Spleen (tissue), 13 donors: ENCODE measurements at places on chromosomes 11 and 22.

DNA sequence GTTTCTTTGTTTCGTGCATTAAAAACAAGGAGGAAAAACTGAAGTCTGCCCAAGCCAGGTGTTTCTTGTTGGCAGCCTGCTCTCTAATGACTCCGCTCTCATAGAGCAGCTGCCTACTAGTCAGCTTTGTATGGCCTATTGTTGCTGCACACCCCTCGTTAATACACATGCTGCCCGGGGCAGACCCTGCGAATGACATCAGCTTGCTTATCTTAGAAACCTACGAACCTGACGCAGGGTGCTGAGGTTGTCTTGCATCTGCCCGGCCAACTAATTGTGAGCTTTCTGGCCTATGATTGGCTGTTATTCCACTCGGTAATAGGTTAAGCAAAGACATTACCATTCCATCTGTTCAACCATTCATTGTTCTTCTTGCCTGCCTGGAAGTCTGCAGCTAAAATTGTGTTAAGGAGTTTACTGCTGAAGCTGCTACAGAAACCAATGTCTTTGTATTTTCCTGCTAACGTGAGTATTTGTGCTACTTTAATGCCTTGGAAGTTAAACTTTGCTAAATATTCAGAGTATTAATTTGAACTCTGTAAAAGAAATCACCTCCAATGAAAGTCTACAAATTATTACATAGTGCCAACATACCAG lies 37.5 kb downstream of the ZC3H12C start:
- no peak for DNase-seq
- H3K27me3 ChIP-seq, result no peaks in the 10 kb centered on the region

DNA sequence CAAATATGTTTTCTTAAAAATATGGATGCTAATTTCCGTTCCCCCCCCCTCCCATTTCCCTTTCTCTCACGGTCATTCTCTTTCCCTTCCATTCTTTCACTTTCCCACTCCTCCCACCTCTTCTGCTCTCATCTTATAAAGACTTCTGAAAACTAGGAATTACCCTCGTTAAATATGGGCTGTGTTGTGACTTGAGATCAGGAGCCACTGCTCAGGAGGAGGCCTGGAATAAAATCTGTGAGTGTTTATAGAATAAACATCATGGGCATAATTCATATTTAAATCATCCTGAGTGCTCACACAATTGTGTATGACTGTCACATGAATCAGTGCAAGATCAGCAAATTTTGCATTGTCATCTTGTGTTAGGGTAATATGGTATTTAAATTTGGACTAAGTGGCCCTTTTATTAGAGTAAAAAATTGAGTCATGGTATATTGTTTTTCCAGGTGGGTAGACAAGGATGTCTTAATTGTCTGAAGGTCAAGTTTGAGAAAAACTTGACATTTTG lies 208.0 kb downstream of the DDX10 start:
- DNase-seq, result no peak
- H3K36me3 ChIP-seq, result no peaks in the 10 kb centered on the region
- no peak overlapping the region for H3K27ac ChIP-seq
- no peak overlapping the region for H3K4me3 ChIP-seq
- H3K4me1 ChIP-seq, result peaks cover 5% of the 10 kb centered on the region
- no peaks in the 10 kb centered on the region for H3K27me3 ChIP-seq

- peaks cover 11% of the 10 kb centered on the region for H3K4me1 ChIP-seq
- no peaks in the 10 kb centered on the region for H3K27me3 ChIP-seq
- peak; percentile 65 for DNase-seq
- H3K27ac ChIP-seq, result no peak overlapping the region
- H3K36me3 ChIP-seq, result no peaks in the 10 kb centered on the region
- H3K4me3 ChIP-seq, result no peak overlapping the region
Measured at GRCh38 chr11:125192183-125192582, 27.6 kb downstream of the PKNOX2 start.

GRCh38 chr11:69537855-69538640 lies 56.6 kb downstream of the LINC01488 start:
- H3K4me3 ChIP-seq, result no peak overlapping the region
- peak; percentile 65 for DNase-seq
- H3K27me3 ChIP-seq, result no peaks in the 10 kb centered on the region
- H3K36me3 ChIP-seq, result no peaks in the 10 kb centered on the region
- peaks cover 21% of the 10 kb centered on the region for H3K4me1 ChIP-seq
- no peak overlapping the region for H3K27ac ChIP-seq

DNA sequence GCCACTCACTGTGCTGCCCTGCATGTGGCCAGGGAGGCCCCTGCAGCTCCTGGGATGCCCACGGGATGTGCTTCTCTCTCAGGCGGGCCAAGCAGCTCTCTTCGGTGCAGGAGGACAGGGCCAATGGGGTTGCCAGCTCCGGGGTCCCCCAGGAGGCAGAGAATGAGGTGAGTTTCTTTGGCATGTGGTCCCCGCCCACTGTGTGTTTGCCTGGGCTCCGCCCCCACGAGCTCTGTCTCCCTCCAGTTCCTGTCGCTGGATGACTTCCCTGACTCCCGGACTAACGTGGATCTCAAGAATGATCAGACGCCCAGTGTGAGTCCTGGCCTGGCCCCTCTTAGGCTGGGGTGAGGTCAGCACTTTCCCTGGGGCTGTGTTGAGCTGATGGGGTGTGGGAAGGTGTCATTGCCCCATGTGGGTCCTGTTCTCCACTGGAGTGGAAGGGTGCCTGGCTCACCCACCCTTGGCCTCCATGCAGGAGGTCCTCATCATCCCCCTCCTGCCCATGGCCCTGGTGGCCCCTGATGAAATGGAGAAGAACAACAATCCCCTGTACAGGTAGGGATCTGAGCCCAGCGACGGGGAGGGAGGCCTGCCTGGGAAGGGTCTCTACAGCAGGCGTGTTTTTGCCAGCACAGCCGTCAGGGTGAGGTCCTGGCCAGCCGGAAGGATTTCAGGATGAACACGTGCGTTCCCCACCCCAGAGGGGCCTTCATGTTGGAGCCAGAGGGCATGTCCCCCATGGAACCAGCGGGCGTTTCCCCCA lies 7.7 kb downstream of the SCO2 start:
- H3K4me1 ChIP-seq, result no peaks in the 10 kb centered on the region
- peaks cover 86% of the 10 kb centered on the region for H3K36me3 ChIP-seq
- H3K27ac ChIP-seq, result no peak overlapping the region
- no peak for DNase-seq
- H3K27me3 ChIP-seq, result no peaks in the 10 kb centered on the region

GRCh38 chr22:42214633-42215415 lies 55.6 kb downstream of the TCF20 start:
- no peak overlapping the region for H3K27ac ChIP-seq
- no peaks in the 10 kb centered on the region for H3K27me3 ChIP-seq
- H3K36me3 ChIP-seq, result peaks cover 45% of the 10 kb centered on the region
- H3K4me3 ChIP-seq, result no peak overlapping the region

- DNase-seq, result no peak
- H3K36me3 ChIP-seq, result no peaks in the 10 kb centered on the region
- H3K27ac ChIP-seq, result no peak overlapping the region
- H3K4me3 ChIP-seq, result no peak overlapping the region
- no peaks in the 10 kb centered on the region for H3K4me1 ChIP-seq
Measured at GRCh38 chr11:32034149-32034548, 56.7 kb upstream of the RCN1 start.

DNA sequence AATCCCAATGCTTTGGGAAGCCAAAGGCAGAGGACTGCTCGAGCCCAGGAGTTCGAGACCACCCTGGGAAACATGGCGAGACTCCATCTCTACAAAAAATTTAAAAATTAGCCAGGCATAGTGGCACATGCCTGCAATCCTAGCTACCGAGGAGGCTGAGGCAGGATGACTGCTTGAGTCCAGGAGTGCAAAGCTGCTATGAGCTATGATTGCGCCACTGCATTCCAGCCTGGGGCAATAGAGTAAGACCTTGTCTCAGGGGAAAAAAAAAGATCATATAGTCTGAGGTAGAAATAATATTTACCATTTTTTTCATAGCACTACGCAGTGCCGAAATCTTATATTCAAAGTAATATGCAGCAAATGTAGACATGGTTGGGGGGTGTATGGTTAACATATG lies 47.8 kb downstream of the MRTFA start:
- H3K27me3 ChIP-seq, result no peaks in the 10 kb centered on the region
- H3K4me3 ChIP-seq, result no peak overlapping the region
- no peak for DNase-seq
- peaks cover 16% of the 10 kb centered on the region for H3K4me1 ChIP-seq

DNA sequence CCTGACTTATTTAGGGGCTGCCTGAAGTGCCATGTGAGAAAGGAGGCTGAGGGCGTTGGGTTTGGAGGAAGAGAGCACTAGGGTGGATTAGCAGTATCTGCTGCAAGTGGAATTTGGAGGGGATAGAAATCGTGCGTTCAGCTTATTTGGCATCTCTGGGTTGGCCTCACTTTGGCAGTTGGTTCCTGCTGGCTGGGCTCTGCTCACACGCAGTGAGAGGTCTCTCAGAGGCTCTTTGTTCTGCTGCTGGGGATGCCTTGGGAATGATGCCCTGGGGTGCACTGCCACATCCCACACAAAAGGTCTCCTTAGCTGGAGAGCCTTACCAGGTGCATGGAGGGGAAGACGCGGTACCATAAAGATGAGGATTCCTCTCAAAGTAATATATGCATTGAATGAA lies 17.7 kb upstream of the MICAL2 start:
- no peaks in the 10 kb centered on the region for H3K27me3 ChIP-seq
- no peaks in the 10 kb centered on the region for H3K36me3 ChIP-seq
- no peak for DNase-seq
- H3K4me1 ChIP-seq, result peaks cover 37% of the 10 kb centered on the region
- no peak overlapping the region for H3K4me3 ChIP-seq
- H3K27ac ChIP-seq, result no peak overlapping the region

GRCh38 chr11:8221917-8222495 lies 41.7 kb downstream of the LMO1 start:
- H3K4me3 ChIP-seq, result no peak overlapping the region
- H3K4me1 ChIP-seq, result peaks cover 7% of the 10 kb centered on the region
- H3K36me3 ChIP-seq, result no peaks in the 10 kb centered on the region
- no peaks in the 10 kb centered on the region for H3K27me3 ChIP-seq
- no peak overlapping the region for H3K27ac ChIP-seq

DNA sequence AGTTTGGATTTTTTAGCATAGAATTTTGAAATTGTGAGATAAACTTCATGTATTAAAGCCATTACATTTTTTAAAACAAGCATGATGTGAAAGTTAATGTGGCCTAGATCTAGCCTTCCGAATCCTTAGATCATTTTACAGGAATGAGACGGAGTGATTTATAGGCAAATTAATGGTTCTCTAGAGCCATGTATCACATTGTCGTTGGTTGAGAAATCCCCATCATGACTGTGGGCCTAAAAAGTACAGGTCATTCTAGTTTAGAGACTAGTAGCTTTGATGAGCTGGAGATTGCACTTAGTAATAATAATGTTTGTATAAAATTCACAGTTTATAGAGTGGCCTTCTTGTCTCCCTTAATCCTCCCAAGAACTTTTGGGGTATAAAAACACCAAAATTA lies 7.1 kb downstream of the EWSR1 start:
- no peaks in the 10 kb centered on the region for H3K27me3 ChIP-seq
- peaks cover 88% of the 10 kb centered on the region for H3K4me1 ChIP-seq
- H3K27ac ChIP-seq, result peak overlapping the region; percentile 4
- H3K4me3 ChIP-seq, result no peak overlapping the region

- H3K27me3 ChIP-seq, result no peaks in the 10 kb centered on the region
- H3K27ac ChIP-seq, result peak overlapping the region; percentile 79
- no peaks in the 10 kb centered on the region for H3K36me3 ChIP-seq
Measured at GRCh38 chr11:78039391-78039918, 16.4 kb upstream of the KCTD14 start.

- H3K27me3 ChIP-seq, result no peaks in the 10 kb centered on the region
- DNase-seq, result peak; percentile 90
- H3K4me3 ChIP-seq, result peak overlapping the region; percentile 85
- H3K4me1 ChIP-seq, result peaks cover 18% of the 10 kb centered on the region
Measured at GRCh38 chr22:49826603-49827270, 936 bp downstream of the BRD1 start.

DNA sequence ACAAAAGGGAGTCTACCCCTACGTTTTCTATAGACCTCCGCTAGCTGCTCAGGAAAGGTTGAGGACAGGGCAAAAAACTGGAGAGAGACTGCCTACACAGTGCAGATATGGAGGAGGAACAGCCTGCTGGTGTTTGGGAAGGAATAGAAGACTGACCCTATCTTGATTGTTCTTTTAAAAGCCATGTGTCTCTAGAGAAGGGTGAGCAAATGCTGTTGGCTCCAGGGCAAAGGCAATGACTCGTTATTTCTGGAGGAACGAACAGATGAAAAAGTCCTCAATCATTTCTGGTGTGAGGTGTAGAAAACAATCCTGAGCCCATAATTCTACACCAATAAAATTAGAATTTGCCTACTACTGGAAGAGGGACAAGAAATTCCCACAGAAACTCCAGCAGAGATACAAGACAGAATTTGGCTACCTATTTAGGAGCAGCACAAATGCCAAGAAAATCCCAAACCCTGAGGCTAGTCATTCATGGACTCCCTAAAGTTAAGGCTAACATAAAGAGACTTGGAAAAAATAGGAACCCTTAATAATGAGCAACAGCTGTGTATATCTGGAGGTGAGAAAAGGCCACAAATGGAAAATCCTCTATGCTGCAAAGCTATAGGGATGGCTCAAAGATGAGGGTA lies 1206.3 kb upstream of the CNTN5 start:
- no peaks in the 10 kb centered on the region for H3K4me1 ChIP-seq
- no peaks in the 10 kb centered on the region for H3K36me3 ChIP-seq
- no peaks in the 10 kb centered on the region for H3K27me3 ChIP-seq

GRCh38 chr11:91970624-91971023 lies 254.0 kb upstream of the FAT3 start:
- H3K4me1 ChIP-seq, result no peaks in the 10 kb centered on the region
- H3K36me3 ChIP-seq, result no peaks in the 10 kb centered on the region
- no peaks in the 10 kb centered on the region for H3K27me3 ChIP-seq
- DNase-seq, result no peak
- H3K27ac ChIP-seq, result no peak overlapping the region
- no peak overlapping the region for H3K4me3 ChIP-seq

DNA sequence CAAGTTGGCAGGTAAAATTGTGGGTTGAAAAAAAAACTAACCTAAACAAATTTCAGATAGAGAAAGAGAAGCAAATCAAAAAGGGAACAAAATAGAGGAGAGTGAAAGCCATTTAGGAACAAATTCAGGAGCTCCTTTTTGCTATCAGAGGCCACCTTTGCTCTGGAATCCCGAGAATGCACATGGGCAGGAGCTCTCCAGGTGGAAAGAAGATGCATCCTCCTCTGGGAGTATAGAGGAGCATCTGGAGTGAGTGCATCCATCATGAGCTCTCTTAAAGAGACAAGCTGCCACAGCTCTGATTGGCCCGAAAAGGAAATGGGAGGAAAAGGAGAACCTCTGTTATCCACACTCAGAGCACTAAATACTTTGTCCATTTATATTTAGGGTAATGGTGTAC lies 26.3 kb downstream of the MRGPRX1 start:
- H3K27ac ChIP-seq, result no peak overlapping the region
- no peaks in the 10 kb centered on the region for H3K36me3 ChIP-seq
- H3K27me3 ChIP-seq, result no peaks in the 10 kb centered on the region
- no peaks in the 10 kb centered on the region for H3K4me1 ChIP-seq
